AG08395 (cell line): ENCODE measurements at places on chromosomes 4 and X.

DNA sequence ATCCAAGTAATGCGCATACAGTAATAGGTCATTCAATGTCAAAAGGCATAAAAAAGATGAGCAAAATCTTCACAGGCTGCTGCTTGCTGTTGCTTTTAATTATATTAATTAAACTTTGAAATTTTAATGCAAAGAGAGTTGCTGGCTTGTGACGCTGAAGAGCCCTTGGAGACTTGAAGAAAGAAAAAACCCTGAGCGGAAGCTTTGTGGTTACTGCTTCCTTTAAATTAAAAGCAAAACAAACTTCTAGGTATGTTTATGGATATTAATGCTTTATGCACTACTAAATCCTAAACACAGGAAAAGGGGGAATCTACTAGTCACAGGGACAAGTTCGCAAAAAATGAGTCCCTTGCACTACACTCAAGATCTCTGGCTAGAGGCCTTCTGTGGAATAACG lies 166.7 kb downstream of the ANTXR2 start:
- no peak for DNase-seq

DNA sequence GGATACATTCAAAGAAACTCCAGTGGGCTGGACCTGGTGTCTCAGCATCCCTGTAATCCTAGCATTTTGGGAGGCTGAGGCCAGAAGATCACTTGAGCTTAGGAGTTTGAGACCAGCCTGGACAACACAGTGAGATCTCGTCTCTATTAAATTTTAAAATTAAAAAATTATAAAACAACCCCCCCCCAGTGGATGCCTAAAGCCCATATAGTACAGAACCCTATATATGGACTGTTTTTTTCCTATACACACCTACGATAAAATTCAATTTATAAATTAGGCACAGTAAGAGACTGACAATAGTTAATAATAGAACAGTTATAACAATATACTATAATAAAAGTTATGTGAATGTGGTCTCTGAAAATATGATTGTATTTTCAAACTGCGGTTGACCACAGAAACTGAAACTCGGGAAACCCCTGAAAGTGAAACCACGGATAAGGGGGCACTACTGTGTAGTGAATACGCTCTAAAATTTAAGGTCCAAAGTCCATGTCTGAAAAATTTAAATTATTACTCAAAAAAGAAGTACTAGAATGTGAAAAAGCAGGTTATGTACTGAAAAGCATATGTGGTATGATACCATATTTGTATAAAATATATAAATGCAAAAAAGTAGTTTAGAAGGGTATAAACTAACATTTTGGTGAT lies 2.0 kb downstream of the SMIM14 start:
- no peak for DNase-seq

DNA sequence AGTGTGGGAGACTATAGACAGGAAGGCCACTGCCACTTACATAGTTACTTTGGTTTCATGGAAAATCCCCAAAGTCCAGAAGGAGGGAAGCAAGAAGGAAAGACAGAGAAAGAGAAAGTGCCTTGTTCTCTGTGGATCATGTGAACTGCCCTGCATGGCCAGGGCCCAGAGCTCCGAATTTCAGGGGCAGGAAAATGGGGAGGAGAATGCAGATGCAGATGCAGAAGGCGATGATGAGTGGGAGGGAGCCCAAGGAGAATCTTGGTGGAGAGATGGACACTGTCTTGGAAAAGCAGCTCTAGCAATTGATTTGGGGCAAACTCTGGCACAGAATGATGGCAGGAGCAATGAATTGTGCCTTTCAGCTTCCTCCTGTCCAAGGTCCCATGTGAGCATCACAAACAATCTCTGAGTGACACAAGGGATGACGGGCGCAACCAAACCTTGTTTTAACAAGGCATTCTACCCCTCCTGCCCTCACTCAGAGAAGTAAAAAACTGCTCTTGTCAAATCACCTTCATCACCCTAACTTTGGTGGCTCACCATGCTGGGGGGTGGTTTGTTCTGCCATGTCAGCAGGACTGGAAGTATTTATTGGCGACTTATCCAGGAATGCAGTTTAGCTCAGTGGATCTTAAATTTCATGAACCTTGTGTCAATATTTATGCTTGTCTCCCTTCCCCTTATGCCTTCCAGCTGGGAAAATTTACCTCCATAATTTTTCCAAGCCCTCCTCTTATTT lies 53.5 kb downstream of the TSC22D3 start:
- no peak for DNase-seq

DNA sequence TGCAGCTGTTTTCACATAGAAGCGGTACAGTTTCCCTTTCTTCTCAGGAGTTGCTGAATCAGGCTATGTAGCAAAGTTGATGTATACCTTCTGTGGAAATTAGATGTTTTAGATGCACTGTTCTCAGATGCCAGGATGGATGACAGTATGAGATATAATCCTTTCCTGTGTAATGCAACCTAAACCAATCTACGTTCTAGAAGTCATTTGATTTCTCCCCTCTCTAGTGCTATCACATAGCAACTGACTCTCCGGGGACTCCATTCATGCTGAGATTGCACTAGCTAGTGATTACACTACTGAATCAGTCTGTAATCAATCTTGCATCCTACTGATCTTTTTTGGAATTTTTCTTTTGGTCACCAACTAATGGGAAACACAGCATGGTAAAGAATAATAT lies 1881.7 kb downstream of the PCDH7 start:
- no peak for DNase-seq

GRCh38 chr4:134879019-134879418 lies 677.4 kb upstream of the PABPC4L start:
- DNase-seq, result no peak

DNA sequence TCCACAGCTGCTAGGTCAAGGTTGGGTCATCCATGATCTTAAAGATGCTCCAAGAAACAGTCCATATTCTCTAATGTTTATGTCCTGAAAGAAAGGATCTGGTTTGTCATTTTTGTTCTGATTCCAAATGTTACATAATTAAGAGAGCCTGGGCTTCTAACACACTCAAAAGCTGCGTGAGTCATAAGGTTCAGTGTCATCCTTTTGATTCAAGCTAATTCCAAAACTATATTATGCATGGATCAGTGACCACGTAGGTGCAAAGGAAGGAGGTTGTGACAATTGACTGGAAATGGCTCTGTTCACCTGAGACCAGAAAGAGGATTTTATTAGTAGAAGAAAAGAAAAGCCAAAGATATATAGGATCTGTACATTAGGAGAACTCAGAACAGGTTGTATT lies 268.7 kb upstream of the GK2 start:
- DNase-seq, result no peak

DNA sequence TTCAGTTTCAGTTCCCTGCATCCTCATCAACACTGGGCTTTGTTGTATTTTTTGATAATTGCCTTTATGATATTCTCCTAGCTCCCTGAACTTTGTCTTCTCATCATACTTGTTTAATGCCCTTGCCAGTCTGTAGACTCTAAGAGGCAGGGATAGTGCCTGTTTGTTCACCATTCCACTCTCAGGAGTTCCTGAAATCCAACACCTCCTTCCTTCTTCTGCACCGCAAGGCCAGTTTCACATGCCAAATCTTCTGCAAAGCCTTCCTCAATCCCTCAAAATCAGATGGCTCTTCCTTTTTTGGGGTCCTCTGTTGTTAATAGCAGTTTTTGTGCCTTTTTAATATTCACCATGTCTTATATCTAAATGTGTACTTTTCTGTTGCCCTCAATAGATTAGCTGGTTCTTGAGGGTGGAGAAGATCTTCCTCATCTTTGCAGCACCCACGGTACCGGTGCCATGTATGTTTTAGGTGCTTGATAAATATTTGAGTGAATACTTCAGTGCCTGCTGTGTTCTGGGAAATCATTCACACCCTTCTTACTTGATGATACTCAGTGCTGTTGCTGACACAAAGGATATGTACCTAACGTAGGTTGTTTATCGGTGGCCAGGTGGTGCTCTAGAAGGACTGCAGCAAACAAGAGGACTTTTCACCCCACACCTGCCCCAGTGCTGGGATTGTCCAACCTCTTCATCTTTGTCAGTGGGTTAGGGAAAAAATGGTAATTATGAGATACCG lies 85.3 kb upstream of the LIMCH1 start:
- DNase-seq, result no peak

- no peak for DNase-seq
Observed at GRCh38 chr4:41394481-41394894, 137.8 kb downstream of the UCHL1 start.

GRCh38 chr4:119628281-119629141 lies at the start of gene PDE5A:
TSS of gene PDE5A (minus strand) at chr4:119628804. CDS start at chr4:119628671, 133 bp downstream.
- peak; percentile 76 for DNase-seq

DNA sequence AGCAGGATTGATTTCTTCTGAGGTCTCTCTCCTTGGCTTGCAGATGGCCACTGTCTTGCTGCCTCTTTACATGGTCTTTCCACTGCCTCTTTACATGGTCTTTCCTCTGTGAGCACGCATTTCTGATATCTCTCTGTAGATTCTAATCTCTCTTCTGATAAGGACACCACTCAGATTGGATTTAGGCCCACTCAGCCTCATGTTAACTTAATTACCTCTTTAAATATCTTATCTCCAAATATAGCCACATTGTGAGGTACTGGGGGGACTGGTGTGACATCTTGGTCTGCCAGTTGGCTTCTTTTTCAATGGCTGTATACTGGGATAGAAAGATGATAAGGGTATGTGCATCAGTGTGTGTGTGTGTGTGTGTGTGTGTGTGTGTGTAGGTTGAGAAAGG lies 153.7 kb downstream of the AWAT2 start:
- DNase-seq, result no peak

- no peak for DNase-seq
Observed at GRCh38 chrX:151806967-151807540, 72.5 kb downstream of the CNGA2 start.

DNA sequence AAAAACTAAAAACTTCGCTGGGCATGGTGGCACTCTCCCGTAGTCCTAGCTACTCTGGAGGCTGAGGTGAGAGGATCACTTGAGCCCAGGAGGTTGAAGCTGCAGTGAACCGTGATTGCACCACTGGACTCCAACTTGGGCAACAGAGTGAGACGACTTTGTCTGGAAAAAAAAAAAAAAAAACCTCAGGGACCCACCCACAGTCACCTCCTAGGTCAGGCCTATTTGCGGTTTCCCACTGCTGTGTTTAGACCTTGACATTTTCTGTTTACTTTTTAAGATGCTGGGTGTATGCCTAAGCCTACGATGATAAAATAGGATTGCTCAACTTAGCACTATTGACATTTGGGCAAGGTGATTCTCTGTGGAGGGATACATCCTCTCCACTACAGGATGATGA lies 197.4 kb upstream of the TBL1X start:
- no peak for DNase-seq
